ENCODE measurements at places on chromosomes 2 and 18.
A peak's percentile ranks its signal among the peaks of the same experiment; 100 is the strongest.

GRCh38 chr2:8606226-8606625, 75.6 kb upstream of the ID2 start:
- DNase-seq, result no peak

DNA sequence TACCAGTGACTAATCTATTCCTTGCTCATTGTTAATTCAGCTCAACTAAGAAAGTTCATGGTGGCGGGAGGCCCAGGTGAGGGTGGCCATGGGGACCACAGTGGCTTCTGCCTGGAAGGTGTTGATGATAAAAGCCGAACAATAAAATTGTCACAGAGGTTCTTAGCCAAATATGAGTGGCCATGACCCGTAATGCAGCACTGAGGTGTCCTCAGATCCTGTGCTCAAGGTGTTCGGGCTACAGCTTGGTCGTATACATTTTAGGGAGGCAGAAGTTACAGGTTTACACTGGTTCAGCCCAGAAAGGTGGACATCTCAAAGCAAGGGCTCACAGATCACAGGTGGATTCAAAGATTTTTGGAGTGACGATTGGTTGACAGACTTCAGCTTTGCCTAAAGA, 98.5 kb upstream of the SNTG2 start:
- DNase-seq, result no peak

DNA sequence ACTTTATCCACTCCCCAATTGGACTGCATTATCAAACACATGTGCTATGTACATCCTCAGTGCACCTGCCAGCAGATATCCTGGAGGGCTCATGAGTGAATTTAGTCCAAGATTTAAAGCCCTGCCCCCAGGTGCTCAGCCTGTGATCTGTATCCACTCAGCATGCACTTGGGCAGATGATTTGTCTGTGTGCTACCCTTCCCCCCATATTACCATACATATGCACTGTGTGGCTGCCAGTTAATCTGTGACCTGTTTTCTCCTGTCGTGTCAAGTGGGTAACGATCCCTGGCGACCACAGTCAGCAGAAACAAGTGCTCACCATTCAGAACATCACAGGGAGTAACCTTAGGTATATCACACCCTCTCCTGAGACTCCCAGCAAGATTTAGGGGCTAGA, 10.2 kb downstream of the NAGK start:
- no peak for DNase-seq

DNA sequence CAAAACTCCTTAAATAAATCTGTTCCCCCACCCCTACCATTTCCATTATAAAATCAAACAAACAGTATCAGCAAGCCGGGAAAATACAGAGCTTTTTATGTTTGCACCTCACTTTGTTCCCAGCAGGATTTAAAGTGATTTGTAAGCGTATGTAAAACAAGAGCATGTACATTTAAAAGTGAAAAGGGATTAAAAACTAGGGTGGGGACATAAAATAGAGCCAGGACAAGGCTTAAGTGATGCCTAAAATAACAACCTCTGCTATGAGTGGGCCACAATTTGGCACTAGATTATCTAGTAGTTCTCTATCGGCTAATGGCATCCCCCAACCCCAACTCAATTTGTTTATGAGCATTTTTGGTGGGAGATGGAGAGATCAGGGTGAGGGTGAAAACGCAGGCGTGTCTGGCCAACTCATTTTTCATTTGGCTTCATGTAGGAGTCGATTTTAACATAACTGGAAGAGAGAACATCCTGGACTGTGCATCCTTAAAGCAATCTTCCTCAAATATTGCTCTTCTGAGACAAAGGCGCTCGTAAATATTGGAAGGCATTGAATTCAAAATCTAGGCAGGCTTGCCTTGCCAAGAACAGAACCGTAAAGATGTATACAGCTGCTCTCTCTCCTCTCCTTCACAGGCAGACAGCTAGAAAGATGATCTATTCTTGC, 34.5 kb upstream of the TSPYL6 start:
- DNase-seq, result no peak

GRCh38 chr18:7221424-7222155, 9.3 kb upstream of the LRRC30 start:
- DNase-seq, result peak; percentile 44

- peak; percentile 9 for DNase-seq
Observed at GRCh38 chr2:229873123-229873581, 48.7 kb downstream of the TRIP12 start.

DNA sequence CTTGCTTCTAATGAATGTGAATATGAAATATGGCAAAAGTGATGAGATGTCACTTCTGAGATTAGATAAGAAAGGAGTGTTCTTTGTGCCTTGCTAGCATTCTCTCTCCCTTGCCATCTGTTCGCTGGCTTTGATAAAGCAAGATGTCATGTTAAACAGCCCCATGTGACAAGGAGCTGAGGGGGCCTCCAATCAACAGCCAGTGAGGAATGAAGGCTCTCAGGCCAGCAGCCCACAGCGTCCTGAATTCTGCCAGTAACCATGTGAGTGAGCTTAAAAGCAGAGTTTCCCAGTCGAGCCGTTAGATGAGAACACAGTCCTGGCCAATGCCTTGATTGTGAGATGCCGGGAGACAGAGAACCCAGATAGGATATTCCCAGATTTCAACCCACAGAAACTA, 198.8 kb downstream of the IRS1 start:
- DNase-seq, result no peak

DNA sequence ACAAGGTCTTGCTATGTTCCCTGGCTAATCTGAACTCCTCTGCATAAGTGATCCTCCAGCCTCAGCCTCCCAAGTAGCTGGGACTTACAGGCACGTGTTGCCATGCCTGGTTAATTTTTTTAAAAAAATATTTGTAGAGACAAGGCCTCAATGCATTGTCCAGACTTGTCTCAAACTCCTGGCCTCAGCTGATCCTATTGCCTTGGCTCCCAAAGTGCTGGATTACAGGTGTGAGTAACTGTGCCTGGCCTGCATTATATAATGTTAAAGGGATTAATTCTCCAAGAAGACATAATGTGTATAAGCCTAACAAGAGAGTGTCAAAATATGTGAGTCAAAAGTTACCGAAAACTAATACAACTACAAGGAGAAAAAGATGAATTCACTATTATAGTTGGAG, 32.2 kb downstream of the BUB1 start:
- no peak for DNase-seq

- DNase-seq, result no peak
Observed at GRCh38 chr18:78624646-78625279, 354.9 kb upstream of the SALL3 start.

DNA sequence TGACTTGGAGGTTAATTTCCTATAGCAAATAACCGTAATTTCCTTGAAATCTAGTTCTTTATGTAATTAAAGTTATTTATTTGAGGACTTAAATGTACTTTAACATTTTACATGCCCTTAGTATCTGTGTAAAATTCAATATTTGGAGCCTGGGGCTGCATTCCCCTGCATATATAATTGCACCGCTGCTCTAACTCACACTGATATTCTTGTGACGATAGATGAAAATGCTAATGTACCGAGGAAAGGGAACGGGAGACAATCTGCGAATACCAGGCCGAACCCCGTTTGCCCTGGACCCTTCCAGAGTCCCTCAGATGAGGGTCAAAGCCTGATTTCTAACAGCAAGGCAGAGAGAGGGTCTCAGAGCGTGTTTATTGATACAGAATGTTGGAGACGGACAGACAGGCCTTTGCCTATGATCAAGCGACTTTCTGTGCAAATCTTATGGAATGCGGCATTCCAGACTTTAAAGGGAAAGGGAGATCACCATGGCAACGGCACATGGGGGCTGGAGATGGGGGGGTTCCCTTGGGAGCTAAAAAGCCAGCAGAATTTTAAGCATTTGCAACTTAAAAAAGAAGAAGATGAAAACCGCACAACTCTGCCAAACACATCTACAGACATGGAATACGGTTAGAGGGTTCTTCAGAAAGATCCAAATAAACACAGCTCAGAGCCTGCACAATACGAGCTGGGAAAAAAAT, 57.6 kb upstream of the TWIST2 start:
- DNase-seq, result no peak

- peak; percentile 82 for DNase-seq
Observed at GRCh38 chr2:62672601-62673000, 32.9 kb upstream of the EHBP1 start.

- DNase-seq, result no peak
Observed at GRCh38 chr2:44970846-44971450, 29.4 kb downstream of the SIX3 start.

DNA sequence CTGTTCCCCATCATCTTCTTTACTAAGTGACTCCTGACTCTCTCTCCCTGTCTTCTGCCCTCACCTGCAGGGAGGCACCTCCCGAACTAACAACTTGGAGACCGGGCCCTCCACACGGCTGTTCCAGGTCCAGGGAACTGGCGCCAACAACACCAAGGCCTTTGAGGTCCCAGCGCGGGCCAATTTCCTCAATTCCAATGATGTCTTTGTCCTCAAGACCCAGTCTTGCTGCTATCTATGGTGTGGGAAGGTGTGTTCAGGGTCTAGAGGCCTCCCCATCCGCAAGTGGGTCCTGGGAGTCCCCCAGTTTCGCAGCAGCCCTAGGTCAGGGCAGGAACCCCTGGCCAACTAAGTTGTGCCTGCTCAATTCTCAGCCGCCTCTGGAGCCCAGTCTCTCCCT, 15.5 kb downstream of the VIL1 start:
- DNase-seq, result no peak

DNA sequence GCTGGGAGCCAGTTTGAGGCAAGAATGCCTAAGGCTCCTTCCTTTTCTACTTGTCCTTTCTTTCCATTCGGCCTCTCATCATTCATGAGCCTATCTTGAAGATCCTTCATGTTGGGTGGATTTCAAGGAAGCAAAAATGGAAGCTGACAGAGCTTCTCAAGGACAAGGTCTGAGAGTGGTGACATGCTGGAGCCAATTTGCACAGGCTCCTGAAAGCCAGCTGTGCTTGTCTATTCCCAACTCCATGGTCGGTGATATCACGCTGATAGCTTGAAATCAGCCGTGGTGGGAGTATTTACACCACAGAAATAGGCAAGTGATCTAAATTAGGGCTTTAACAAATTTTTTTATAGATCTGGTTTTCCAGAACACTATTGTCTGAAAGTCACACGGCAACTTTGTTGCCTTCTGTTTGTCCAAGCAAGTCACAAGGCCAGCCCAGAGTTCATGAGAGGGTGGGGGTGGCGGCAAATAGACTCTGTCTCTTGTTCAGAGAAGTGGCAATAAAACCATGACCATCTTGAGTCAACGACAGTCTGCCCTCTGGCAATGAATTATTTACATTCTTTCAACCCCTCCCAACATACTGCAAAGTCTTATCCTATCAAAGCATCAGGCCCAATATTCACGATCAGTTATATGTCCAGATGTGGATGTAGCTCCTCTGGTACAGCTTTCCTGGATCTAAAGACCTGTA, 49.9 kb upstream of the SLC35F5 start:
- DNase-seq, result no peak

- no peak for DNase-seq
Observed at GRCh38 chr2:38671946-38672345, 6.0 kb downstream of the GALM start.

DNA sequence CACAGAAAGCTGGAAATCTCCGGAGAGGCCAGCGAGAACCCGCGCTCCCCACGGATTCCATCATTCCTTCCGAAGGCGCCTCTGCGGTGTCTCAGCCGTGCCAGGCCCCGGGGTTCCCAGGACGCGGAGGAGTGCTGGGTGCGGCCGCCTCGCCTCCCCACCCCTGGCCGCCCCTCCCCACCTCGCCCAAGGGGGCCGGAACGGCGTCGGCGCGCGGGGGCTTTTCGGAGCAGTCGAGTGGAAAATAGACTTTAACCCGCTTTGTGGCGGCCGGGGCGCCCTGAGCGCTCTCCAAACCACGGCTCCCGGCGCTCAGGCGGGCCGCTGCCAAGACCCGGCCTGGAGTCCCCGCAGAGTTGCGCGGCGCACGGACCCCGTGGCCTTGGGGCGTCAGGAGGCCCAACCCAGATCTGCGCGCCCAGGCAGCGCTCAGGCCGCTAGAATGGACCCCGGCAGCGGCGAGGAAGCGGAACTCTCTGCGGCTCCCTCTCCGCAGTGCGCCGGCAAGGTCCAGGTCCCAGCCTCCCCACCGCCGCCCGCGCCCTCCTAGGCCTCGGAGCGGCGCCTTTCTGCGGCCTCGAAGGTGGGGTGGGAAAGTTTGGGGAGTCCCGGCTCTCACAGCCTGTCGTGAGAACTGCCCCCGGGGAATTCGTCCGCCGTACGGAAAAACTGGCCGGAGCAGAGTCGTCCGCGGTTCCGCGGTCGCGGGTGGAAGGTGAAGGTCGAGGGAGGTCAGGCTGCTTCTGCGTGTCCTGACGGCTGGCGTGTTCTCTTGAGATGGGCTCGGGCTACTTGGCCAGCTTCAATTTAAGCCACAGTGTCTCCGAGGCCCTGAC, 1.2 kb upstream of the EMX1 start:
- DNase-seq, result no peak

- DNase-seq, result no peak
Observed at GRCh38 chr2:201090574-201090973, 18.8 kb downstream of the NDUFB3 start.

DNA sequence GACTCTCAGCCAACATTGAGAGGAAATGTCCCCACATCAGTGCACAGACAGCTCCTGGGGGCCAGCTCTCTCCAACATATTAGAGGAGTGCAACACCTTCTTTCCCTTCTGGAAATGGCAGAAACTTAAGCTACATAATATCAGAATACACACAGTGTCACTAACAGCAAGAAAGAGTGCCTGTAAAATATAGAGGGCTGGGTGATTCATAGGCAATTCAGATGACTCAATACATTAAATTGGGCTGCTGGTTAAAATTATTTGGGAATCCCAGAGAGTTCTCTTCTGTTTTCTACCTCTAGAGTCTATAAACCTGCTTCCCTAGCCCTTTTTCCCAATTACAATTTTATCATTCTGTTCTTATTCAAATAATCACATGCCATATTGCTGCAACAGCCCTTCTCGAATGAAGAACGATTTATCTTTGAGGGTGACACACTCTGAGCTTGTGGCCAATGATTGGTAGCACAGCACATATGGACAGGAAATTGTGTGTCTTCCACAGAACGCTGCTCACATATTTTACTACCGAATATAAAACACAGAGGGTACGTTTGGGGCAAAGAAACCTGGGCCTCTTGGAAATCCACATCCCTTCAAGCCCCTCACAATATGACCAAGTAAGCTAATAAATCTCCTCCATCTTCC, 381.2 kb downstream of the MBD2 start:
- no peak for DNase-seq

DNA sequence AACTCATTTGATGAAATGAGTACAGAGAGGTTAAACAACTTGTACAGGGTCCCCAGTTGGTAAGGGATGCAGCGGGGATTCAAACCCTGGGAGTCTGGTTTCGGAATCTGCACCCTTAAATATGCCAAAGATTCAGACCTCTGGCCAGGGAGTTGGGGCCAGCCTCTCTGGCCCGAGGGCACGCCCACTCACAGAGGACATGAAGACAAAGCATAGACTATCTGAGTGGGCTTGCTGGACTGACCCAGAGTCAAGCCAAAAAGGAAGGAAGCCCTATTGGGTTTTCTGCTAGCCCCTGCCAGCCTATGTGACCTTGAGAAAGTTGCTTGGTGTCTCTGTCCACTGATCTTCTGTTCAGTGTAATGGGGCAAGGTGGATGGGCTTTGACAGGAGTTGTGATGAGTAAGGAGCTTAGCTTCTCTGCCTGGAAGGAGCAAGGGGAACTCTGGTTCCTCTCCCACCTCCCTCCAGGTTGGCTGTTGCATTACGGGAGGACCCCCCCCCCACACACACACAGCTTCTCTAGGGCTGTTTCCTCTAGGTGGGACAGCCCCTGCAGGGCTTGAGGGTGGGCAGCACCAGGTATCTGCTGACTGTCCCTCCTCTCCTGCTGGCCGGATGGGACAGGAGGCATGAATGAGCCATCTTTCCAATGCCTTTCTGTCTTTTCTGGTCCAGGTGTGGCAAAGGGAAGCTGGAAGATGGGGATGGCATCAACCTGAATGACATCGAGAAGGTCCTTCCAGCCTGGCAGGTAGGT, 131.3 kb downstream of the CTIF start:
- no peak for DNase-seq

Data from RCC 7860 (cell line).